Stimulated activated CD8-positive, alpha-beta memory T cell treated with anti-CD3 and anti-CD28 coated beads, Interleukin-4, amount 100 ng/mL, for 4 hours (primary cell): ENCODE measurements at places on chromosomes 11 and 22.
A peak's percentile ranks its signal among the peaks of the same experiment; 100 is the strongest.

- no peak for DNase-seq
Observed at GRCh38 chr11:69915151-69915500, 95.9 kb upstream of the FGF3 start.

DNA sequence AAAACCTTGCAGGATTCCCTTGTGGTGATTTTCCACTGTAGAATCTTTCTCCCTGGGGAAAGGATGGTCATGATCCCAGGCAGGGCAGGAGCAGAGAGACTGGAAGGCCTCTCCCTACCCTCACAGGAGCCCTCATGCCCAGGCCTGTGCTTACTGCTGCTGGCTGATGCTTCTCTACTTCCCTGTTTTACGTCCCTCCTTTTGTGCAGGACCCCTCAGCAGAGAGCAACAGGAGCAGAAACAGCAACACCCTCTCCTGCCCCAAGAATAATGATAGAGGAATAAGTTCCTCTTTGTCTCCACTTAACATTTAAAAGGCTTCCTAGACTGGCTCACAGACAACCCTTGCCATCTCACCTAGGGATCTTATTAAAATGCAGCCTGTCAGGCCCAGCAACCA, 3.6 kb downstream of the ISX start:
- DNase-seq, result no peak

- DNase-seq, result no peak
Observed at GRCh38 chr11:6640985-6641701, 14.5 kb downstream of the DCHS1 start.

GRCh38 chr22:50224071-50224470, 20.8 kb downstream of the TUBGCP6 start:
- no peak for DNase-seq

- DNase-seq, result no peak
Observed at GRCh38 chr11:10327254-10327653, 22.4 kb downstream of the ADM start.

GRCh38 chr11:130599073-130599654, 150.7 kb downstream of the ADAMTS15 start:
- DNase-seq, result no peak

- DNase-seq, result no peak
Observed at GRCh38 chr11:83572581-83573496, 286.7 kb upstream of the CCDC90B start.

DNA sequence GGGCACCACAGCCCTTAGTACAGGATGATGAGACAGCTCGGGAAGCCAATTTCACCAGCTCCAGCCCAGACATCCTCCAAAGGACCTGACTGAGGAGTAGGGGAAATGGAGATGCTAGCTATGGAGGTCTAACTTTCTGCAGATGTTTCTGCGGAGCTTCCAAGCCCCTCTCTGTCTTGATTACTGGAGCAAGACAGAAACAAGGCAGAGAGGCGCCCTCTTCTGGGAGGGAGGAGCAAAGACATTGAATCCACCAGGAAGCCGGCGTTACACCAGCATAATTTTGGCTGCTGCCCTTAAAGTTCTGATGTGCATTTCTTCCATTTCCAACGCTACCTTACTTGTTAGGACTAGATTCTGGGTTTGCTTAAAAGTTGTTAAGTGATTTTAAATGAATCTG, 107.3 kb upstream of the HSD17B12 start:
- DNase-seq, result no peak

GRCh38 chr11:103898577-103899336, 137.7 kb upstream of the DDI1 start:
- DNase-seq, result no peak

DNA sequence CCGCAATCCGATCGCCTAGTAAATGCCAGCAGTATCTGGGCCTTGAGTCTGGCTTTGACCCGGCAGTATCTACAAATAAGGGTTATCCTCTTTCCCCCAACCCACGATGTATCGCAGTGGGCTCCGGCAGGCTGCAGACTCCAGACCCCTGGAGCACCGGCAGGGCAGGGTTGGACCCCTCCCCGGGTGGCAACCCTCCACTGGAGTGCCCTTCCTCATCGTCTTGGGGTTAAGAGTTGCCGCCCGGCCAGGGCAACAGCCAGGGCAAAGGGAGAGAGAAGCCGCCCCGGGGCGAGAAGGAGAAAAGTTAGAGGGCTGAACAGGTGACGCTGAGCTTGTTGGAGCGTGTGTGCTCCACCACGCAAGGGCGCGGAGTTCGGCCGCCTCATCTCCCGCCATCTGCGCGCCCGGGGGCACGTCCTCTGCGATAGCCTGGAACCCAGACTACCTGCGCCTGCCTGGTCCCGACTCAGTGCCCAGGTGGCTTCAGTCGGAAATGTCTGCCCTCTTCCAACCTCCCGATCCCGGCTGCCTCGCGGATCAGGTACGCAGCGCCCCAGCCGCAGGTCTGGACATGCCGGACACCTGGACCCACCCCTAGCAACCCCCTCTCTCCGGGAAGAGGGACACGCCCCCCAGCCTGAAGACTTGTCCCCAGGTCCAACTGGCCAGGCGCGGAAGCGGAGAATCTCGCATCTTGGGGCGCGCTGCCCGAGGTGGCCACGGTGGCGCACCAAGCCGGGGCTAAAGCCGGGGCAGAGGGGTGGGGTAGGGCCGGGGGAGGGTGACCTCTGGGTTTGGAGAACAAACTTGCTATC, 1.2 kb downstream of the DSCAML1 start:
- DNase-seq, result no peak

DNA sequence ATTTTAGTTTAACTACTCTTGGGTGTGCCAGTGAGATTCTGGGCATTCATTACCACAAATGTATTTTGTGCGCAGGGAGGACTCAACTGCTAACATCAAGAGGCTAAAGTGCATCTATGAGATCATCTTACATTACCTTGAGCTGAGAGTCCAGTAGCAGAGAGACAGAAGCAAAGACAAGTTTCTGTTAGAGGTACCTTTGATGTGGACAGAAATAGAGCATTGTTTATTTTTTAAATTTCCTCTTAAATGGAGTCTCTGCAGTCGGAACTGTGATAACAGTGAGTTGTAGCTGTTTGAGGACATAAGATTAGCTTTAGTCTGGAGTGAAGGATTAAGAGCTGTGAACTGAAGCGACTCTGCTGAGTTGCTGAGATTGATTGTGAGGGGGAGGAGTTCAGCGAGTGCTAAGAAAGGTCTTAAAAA, 297.0 kb downstream of the CADM1 start:
- DNase-seq, result no peak

DNA sequence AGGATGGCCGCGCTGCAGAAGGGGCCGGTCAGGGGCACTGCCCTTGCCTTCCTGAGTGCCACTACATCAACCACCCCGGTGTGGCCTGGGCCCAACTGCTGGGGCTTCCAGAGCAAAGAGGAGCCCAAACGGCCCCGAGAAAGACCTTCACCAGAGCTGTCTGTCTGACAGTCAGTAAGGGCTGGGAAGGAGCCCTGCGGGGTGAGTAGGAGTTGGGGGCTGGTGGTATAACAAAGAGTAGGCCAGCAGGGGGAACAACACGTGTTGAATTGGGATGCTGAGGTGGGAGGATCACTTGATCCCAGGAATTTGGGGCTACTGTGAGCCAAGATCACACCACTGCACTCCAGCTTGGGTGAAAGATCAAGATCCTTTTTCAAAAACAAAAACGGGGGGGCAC, 3.9 kb downstream of the GSTT4 start:
- no peak for DNase-seq

- peak; percentile 71 for DNase-seq
Observed at GRCh38 chr22:19178657-19179496, at the start of gene SLC25A1. SLC25A1 (minus strand) TSS chr22:19178736; CDS start chr22:19178673, 63 bp downstream.

DNA sequence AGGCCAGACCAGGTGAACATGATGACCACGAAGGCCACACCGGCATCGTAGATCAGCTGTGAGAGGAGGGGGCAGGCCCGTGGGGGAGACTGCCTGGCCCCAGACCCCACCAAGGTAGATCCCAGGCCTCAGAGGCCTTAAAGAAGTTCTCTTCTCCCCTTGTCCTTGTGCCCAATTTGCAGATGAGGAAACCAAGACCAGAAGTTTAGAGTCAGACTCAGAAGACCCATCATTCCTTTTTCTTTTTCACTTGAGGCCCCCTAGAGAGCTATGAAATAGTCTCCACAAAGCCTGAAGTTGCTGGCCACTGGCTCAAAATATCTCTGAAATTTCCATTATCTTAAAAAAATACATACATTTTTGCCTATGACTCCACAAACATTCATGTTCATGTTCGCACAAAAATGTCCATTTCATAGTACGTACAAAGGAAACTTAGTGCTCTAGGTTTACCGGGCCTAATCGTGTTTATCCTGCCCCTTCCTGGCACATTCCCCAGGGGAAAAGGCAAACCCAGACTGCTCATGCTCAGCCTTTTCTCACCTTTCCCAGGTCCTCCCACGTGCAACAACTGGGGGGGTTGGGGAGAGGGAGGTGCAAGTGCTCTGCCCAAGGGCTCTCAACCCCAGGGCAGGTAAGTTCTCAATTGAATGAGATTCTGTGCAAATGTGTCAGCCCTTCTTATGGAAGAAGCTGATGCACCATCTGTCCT, 19.2 kb downstream of the SLC43A1 start:
- DNase-seq, result no peak

- no peak for DNase-seq
Observed at GRCh38 chr22:47407461-47408025, 645.1 kb downstream of the TBC1D22A start.

DNA sequence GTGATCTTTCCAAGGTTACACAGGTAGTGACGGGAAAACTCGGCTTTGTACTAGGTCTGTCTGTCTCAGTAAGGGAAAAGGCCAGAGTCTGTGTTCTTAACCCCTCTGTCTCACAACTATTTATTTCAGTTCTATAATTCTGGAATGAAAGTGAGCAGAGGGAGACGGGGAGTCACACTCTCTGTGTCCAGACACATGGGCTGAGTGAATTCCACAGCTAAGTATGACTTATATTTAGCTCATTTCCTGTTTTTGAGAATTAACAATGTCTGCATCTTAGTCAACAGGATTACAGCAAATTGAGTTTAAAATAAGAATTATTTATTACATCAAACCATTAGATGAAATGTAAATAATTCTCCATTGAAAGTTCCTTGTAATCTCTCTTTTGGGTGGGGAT, 62.5 kb upstream of the OR4B1 start:
- DNase-seq, result no peak

GRCh38 chr22:25797498-25798290, 55.7 kb downstream of the MYO18B start:
- DNase-seq, result no peak

DNA sequence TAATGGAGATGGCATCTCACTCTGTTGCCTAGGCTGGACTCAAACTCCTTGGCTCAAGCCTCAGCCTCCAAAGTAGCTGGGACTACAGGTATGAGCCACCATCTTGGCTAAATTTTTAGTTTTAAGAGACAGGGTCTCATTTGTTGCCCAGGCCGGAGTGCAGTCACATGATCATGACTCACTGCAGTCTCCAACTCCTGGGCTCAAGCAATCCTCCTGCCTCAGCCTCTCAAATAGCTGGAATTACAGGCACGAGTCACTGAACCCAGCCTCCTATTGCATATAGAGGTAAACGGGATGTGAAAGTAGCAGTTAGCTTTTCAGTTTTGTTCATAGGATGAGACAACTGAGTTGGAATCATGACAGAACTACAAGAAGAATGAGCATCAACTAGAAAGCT, 9.5 kb upstream of the NAALAD2 start:
- DNase-seq, result no peak

DNA sequence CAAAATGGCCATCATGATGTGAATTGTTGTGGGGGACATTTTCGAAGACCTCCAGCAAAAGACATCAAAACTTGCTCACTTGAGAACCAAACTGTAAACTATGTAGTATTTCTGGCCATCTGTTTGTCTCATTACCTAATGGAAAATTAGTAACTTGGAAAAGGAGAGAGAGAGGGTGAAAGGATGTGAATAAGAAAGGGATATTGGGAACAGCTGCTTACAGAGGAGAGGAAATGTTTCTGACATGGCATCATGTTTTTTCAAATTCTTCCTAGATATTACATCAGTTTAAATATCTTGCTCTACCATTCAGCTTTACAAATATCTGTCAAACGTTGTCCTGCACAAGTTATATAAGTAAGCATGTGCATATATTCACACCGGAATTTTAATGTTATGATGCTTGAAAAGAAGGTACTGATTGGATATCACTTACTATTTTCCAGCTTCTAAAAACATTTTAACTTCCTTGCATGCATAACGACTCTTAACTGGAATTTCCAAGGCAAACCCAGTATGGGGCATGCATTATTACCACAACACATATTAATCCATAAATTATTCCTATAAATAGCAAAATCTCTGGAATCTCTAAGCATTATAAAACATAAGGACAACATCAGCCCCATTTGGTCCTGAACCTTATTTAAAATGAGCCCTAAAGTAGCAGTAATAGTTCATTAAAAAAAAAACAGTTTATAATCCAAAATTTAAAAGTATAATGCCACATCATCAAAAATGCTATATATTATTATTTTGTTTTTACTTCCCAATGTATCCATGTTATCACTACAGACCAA, 20.0 kb downstream of the GUCY1A2 start:
- DNase-seq, result no peak

DNA sequence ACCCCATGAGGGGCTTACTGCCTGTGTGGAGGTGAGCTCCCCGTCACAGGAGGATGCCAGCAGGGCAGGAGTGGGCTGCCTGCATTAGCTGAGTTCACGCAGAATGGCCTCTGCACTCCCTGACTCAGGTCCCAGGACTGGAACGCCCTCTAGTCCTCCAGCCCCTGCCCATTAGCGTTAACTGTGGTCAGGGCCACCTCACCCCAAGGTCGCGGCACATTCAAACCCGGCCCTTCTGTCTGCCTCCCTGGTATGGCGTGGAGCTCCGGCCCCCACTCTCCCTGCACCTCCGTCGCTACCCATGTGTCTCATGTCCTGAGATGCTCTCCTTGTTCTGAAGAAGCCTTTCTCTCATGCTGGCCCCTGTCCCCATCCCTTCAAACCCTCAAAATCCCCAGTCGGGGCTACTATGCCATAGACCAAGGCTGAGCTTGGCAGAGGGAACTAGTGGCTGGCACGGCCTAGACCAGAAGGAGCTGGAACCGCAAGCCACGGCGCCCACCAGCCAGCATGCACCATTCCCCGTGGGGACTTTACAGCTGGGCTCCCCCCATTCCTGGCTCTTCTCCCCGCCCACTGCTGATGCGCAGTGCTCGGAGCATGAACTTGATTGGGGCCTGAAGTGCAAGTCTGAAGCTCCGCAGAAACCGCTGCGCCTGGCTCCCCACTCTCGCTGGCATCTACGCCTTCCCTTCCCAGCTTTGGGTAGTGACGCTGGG, 79.5 kb upstream of the RTL6 start:
- no peak for DNase-seq

DNA sequence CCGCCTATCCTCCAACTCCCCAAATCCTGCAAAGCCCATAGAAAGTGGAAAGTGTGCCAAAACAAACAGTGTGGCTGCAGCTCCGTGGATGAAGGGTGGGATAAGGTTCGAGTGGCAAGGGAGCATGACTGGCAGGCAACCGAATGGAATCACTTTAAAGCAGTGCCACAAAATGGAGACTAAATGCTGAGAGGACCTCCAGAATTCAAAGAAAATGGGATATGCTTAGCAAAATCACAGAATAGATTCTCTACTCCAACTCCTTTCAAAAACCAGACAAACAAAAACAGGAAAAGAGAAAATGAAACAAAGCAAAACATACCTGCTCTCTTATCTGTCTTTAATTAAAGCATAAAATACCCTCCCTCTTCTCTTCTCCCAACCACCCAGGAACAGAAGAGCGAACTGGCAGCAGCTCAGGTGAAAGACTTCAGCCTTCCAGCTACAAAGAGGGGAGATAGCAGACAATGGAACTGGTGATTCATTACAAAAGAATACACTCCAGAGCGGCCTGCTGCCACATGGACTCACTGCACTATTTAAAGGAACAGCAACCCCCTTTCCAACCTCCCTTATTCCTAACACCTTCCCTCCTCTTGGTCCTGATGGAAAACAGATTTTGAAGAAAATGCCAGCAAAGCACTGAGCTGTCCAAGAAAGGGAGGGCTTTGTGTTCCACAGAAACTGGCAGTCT, 118.5 kb downstream of the APOL5 start:
- no peak for DNase-seq

GRCh38 chr11:109109150-109109549, 312.8 kb upstream of the C11orf87 start:
- no peak for DNase-seq
